ENCODE measurements at places on chromosomes 5 and 9.

DNA sequence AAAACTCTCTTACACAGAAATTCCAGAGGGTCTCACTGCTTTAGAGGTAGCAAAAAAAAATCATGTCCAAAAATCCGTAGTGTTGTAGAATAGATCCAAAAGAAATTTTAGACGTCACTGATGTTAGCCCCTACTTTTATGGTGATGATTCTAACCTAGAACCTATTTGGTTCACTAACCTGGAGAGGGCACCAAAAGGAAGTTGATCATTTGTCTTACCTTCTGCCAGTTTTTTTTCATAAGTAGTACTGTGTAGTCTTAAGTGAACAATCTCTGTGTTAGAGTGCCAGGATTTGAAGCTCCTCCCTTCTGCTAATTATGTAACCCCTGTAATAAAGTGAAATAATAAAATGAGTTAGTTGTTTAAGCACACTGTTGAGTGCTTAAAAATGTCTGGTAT is 215.2 kb downstream of the SMARCA2 start:
- no peak for DNase-seq

DNA sequence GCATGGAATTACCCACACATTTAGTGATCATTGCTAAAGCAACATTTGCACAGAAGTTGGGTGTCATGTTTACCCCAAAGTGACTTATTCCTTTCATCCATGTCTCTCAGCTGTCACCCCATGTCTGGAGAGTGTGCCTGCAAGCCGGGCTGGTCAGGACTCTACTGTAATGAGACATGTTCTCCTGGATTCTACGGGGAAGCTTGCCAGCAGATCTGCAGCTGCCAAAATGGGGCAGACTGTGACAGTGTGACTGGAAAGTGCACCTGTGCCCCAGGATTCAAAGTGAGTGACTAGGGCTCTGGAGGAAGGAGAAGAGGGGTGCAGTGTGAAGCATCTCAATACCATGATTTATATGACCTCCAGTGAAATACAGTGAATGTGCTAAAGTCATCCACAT is 99.9 kb upstream of the PRRC1 start:
- no peak for DNase-seq

DNA sequence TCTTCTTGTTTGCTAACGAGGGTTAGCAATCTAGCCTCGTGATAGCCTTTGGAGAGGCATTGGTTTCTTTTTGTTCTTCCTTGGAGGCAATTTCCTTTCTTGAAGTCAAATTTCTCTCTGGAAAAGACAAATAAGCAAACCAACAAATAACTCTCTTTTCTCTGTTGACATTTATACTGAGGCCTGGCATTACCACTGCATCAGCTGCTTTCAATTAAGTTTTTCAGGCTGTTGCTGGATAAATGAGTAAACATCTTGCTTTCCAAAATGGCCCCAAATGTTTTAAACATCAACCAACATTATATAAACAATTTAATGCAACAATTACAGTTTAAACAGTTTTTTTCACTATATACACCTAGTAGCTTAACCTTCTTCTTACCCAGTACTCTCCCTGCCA is 264.4 kb downstream of the HTR1A start:
- DNase-seq = no peak

DNA sequence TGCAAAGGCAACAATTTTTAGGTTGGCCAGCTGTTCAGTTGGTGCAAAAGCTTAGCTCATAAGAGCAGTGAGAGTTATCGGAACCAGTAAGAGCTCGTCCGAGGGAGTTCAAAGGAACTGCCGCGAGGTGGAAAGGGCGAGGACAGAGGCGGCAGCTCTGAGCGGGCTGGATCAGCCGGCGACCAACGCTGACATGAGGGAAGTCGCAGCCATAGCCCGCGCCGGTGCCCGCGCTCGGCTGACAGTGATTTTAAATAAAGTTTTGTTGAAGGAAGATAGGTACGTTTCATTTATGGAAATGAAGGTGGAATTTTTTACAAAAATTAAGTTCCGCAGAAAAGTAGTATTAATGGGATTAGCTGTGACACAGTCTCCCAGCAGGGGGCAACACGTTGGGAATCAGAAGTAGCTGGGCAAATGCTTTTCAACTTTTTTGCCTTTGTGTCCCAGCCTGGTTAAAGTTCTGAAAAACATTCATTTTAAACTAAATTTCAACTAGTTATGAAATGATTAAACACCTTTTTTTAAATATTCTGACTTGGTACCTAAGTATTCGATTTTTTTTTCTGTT is 43.2 kb downstream of the FBXO4 start:
- no peak for DNase-seq

DNA sequence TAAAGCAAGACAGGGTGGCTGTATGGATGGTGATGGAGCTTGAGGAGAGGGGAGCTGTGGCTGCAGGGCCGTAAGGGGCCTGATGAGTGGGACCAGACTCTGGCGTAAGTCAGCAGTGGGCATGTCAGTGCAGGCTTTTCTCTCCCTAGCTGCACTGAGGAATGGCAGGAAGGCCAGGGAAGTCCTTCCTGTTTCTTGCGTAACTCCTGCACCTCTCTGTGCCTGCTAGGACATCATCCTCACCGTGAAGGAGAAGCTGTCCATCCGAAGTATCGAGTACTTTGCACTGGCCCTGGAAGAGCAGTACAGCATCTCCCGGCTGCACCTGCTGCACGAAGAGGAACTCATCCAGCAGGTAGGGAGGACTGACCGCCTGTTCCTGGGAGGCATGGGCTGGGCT is 24.1 kb upstream of the TRMT10B start:
- no peak for DNase-seq

- no peak for DNase-seq
These were observed 841 bp downstream of the ACSL6 start for GRCh38 chr5:132010645-132010988.

GRCh38 chr9:4296217-4296616 is 3.7 kb downstream of the GLIS3 start:
- no peak for DNase-seq

DNA sequence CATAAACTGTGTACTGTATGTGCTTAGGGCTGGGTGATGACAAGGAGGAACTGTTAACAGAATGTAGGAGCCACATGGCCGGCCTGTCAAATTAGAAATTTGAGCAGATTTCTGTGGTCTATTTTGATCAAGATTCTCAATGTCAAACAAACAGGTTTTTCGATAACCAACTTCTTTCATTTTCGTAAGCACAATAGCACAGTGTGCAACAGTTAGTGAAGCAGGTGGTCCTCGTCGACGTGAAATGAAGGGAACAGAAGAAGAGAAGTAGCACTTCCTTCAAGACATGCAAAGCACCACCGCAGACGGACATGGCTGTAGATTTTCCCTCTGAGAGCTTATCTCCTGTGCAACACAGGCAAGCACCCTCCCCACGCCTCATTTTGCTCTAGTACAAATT is 252.1 kb downstream of the CRB2 start:
- DNase-seq = peak; percentile 41

- DNase-seq = peak; percentile 92
These were observed 4.2 kb upstream of the ENTPD8 start for GRCh38 chr9:137445275-137445807.

GRCh38 chr5:59917121-59917520 is 23.6 kb upstream of the PDE4D start:
- DNase-seq = no peak

DNA sequence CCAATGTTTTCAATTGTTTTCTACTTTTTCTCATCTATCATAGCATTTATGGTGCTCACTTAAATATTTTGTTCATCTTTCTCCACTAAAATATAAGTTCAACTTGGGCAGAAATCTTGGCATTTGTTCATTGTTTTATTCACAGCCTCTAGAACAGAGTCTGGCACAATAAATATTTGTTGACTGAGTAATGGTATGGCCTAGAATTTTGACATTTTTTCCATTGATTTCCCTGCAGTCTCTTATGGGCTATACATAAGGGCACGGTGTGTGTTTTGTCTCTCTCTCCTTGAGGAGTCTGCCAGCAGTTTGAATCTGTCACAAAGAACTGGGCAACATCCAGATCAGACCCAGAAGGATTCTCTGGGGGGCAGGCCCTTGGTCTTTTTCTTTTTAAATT is 379.7 kb downstream of the TMEM38B start:
- DNase-seq = no peak

- DNase-seq = no peak
These were observed 7.5 kb downstream of the PFDN1 start for GRCh38 chr5:140295414-140295813.

DNA sequence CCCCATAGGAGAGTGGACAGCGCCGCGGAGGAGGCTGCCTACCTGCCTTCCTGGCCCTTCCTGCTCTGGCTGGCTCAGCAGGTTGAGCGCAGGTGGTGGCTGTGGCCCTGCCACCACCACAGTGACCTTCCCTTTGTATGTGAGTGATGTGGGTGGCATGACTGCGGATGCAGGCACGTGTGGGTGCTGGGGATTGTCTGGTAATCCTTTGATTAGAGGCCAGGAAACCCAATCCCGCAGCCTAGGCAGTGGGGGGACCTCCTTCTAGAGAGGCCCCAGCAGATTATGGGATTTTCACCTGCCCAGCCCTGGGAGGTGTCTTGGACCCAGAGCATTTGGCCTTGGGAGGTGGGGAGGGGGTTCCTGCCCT is 16.5 kb downstream of the RXRA start:
- no peak for DNase-seq

DNA sequence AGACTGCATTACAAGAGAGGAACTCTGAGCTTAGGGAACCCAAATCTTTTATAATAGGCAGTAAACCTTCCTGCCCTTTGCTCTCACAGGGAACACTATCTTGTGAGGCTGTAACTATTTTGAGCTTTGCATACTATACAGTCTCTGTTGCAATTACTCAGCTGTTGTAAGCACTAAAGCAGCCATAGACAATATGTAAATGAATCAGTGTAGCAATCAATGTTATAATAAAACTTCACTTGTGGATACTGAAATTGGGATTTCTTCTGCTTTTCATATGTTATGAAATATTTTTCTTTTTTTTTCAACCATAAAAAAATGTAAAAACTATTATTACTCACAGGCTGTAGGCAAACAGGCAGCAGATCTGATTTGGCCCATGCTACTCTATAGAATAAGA is 16.7 kb upstream of the UBQLN1 start:
- DNase-seq = no peak

GRCh38 chr9:83920469-83920926 is 734 bp downstream of the KIF27 start:
- DNase-seq = peak; percentile 19

DNA sequence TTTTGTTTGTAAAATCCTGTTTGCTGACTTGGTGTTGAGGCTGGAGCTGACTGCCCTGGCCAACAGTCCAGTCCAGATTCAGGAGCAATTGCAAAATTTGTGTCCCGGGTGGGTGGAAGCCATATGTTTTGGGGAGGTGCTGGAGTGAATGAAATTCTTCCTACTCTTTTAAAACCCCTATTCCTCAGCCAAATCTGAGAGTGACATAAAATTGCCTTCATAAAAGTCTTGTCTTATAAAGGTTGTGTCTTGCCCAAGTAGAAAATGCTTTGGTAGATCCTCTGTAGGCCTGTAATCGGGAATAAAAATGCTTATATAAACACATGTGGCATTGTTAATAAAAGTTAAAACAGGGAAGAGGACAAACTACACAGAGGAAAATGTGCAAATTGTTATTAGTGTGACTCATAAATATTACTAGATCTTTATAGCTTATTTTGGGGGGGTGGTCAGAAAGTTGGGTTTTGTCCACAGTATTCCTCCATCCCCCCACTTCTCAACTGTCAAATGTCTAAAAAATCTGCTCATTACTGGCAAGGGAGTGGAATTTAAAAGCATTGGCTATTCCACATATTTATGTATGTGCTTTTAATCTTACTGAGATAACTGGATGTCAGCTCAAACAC is 45.6 kb downstream of the NNT start:
- no peak for DNase-seq

DNA sequence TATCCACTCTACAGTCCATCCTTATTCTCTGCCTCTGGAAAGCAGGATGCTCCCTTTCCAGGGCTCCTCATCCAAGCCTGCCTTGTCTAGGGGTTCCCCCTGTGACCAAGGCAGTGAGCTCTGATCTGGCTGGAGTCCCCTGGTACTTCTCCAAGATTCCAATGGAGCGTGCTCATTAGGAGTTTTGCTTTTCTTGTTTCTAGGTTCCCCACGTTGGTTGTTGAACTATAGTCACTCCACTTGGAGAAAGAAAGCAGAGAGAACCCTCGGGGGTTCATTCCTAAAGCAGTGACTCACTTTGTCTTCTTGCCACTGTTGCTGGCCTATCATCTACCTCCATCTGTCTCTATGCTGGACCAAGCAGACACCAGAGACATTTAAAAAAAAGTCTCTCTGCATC is 192.6 kb downstream of the TLE4 start:
- no peak for DNase-seq

- DNase-seq = no peak
These were observed 45.7 kb downstream of the SH3GL2 start for GRCh38 chr9:17624571-17624970.

GRCh38 chr9:462606-463005 is 247.9 kb downstream of the DOCK8 start:
- DNase-seq = no peak

GRCh38 chr5:13783726-13784125 is 160.8 kb downstream of the DNAH5 start:
- no peak for DNase-seq

- DNase-seq = no peak
These were observed 35.7 kb upstream of the TRIM14 start for GRCh38 chr9:98154678-98155077.

DNA sequence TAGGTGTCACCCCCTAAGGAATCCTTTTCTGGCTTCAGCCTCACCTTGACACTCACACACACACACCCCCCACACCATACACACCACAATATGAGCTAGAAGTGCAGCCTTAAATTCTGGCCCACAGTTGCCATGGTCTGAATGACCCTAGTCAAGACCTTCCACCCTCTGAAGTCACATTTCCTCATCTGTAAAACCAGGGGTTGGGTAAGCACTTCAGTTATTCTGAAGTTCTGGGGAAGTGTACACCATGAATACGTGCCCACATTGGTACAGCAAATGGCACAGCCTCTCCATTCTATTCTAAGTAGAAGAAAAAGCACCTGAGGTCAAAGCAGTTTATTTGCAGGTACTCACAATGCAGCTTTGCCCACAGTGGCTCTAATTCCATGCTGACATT is 372.8 kb upstream of the KLF4 start:
- DNase-seq = no peak

DNA sequence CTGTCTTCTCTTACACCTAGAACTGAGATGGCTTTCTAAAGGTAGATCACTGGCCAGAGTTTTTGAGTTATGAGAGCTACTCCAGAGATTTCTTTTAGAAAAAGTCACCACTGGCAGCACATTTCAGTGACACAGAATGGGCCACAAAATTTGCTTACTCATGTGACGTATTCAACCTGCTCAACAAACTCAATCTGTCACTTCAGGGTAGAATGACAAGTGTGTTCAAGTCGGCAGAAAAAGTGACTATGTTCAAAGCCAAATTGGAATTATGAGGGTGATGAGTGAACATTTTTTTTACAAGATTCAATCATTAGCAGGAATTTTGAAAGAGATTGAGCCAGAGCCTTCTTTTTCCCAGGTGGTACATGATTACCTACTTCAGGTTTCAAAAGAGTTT is 46.5 kb downstream of the TAF11L14 start:
- no peak for DNase-seq

Data from GM12891 (cell line).